ENCODE measurements at places on chromosomes 5 and 9.

GRCh38 chr9:134917431-134918373 lies at the start of gene FCN1:
Gene FCN1, minus strand, starts transcription at chr9:134917912. Its CDS starts 41 bp downstream, at chr9:134917871.
- no peak for DNase-seq

DNA sequence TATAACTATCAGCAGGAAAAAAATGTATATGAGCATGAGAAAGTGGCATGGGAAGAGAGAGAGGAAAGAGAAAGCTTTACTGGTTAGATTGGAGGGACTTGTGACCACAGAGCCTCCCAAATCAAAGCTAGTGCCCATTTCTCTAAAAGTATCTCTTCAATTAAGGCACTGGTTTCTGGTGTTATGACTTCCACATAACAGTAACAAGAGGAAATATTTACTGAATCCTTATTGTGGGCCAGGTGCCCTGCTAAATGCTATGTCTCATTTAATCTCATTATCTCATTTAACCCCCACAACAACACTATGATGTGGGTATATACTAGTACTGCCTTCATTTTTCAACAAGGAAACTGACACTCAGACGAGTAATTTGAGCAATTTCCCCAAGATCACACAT lies 221.5 kb downstream of the EBF1 start:
- DNase-seq, result no peak

DNA sequence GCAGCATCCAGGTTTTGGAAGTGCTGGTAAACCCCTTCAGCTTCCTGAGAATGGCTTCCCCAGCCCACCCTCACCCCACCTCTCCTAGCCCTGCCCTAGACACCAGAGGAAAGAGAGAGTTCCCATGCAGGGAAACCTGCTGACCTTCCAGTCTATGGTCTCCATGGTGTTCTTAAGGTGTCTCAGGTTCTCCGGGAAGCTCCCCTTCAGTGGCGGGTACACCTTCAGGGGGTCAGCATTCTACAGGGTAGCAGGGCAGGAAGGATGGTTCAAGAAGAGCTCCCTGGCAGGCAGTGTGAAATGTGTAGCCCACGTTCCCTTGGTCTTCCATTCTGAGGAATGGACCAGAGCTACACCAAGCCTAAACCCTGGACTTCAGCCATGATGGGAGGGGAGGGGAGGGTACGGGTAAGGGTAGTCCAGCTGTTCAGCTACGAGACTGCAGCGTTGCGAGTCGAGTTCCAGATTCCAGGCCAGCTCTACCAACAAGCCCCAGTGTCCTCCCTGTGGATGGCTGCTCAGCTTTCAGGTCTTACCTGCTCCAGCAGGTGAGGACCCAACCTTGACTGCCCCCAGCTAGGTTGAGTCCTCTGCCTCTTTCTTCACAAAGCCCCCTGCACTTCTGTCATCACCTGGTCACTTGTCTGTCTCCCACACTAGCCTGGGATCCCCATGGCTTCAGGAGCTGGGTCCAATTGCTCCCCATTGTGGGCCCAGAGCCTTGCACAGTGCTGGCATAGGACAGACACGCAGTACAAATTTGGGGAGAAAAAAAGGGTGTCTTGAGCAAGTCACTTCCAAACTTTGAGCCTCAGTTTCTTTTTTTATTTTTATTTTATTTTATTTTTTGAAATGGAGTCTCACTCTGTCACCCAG lies 7.5 kb downstream of the CD74 start:
- no peak for DNase-seq

- no peak for DNase-seq
Measured at GRCh38 chr5:107820429-107820828, 149.7 kb upstream of the EFNA5 start.

GRCh38 chr5:13640270-13640669 lies 304.2 kb downstream of the DNAH5 start:
- DNase-seq, result no peak

DNA sequence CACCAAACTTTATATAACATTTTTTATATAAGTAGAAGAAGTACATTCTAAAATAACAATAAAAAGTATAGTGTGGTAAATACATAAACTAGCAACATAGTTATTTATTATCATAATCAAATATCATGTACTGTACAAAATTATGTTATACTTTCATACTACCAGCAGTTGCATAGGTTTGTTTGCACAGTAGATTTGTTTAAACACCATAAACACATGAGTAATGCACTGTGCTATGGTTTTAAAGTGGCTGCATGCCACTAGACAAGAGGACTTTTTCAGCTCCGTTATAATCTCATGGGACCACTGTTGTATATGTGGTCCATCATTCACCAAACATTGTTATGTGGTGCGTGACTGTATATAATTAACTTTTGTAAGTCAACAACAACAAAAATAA lies 137.6 kb downstream of the DRD1 start:
- no peak for DNase-seq

DNA sequence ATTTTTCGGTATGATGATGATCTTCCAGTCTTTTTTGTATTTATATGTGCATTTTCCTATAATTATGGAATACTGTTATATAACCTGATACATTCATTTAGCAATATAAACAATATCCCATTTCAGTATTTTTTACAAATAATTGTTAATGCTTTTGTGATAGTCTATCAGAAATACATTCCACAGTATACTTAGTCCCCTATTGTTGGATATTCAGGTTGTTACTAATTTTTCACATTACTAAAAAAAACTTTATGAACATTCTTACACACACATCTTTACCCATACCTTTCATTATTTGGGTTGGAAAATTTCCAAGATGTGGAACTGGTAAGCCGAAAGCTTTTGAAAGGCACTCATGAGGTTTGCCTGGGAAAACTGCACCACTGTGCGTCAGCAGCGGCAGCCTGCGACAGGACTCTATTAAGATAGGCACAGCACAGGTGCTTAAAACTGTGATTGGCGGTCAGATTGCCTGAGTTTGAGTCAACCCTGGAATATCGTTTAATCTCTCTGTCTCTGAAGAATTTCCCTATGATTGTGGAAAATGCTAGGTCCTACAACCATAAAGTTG lies 147.5 kb upstream of the ERCC6L2 start:
- no peak for DNase-seq

- DNase-seq, result no peak
Measured at GRCh38 chr9:107112707-107113243, 170.3 kb upstream of the RAD23B start.

DNA sequence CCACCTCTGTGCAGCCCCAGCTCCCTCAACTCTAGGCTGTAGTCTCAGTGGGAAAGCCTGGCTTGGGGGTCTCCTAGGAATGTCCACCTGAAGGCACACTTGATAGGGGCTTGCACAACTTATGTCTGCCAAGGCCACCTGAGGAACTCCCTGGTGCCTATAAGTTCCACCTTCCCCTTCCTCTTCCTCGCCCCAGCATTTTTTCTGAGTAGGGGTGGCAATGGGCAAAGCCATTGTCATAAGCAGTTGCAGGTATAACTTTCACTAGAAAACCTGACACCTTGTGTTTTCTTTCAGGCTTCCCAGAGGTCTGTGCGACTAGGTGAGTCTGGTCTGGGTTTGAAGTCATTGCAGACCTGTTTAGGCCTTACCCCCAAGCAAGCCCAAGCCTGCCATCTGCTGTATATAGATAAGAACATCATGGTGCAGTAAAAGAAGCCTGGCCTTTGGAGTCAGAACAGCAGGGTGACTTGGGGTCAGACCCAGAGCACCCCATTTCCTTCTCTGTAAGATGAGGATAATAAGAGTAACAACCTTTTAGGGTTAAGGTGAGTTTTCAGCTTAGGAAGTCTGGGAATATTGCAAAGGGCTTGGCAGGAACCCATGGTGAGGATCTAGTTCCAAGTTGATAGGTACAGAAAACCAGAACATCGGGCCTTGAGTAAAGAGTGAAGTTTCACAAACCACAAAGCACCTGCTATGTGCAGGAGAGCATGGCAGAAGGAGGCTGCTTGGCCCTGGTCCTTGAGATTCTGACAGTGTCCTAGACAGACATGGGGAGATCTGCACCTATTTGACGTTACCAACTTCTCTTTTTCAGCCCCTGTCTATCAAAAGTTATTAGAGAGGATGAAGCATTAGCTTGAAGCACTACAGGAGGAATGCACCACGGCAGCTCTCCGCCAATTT lies 33.8 kb downstream of the TGFBI start:
- no peak for DNase-seq

GRCh38 chr5:59874675-59875074 lies 18.9 kb downstream of the PDE4D start:
- DNase-seq, result no peak

DNA sequence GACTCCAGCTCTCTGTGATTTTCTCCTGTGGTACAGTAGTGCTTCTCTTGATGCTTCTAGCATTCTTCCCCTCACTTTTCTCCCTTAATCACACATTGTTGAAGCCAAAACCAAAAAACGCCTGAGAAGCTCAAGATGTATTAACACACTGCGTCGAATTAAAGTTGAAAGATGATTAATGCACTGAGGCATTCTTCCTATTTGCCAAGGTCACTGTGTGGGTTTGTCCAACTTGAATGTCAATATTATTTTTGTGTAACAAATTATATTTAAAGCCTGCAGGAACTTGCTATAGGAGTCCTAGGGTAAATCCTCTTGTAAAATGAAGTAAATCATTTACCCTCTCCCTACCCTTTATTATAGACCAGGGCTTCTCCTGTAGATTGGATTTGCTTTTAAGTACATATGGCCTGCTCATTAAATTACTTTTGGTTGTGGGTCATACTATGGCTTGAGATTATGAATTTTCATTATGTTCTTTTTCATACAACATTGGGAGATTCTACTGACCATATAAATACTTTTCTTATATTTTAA lies 68.1 kb downstream of the GDA start:
- DNase-seq, result no peak

GRCh38 chr5:119255571-119256356 lies 100.1 kb upstream of the TNFAIP8 start:
- peak; percentile 74 for DNase-seq

DNA sequence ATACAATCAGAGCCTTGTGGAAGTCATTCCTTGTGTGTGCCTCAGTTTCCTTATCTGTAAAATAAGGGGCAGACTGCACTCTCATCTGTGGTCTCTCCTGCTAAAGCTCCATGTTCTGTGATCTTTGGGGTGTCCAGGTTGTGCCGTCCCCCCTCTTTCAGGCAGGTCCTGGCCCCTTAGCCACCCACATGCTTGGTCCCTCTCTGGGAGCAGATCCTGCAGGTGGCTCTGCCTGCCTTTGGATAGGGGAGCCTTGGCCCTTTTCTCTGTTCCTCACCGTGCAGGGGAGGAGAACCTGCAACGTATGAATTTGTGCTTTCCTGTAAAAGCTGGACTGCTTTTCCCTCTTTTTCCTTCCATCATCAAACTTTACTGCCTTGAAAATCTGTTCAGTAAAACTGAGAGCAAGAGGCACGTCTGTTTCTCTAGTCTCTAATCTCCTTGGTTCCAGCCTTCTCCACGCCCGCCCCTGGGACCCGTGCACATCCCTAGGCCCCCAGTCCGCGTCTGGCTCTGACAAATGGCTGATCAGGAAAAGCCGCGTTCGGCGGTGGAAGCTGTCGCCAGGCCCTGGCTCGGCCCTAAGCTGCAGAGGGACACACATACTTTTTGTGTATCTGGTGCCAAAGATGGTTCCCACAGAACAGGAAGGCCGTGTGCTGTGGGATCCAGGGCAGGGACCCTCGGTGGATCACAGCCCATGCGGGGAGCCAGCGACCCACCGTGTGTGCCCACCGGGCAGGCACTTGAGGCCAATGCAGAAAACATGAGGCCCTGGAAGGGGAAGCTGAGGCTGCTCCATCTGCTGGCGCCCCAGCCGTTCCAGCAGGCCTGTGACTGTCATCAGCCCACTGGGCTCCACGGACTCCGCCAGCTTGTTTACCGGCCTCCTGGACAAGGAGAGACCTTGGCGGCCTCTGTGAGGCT lies 43.4 kb upstream of the COL5A1 start:
- no peak for DNase-seq

DNA sequence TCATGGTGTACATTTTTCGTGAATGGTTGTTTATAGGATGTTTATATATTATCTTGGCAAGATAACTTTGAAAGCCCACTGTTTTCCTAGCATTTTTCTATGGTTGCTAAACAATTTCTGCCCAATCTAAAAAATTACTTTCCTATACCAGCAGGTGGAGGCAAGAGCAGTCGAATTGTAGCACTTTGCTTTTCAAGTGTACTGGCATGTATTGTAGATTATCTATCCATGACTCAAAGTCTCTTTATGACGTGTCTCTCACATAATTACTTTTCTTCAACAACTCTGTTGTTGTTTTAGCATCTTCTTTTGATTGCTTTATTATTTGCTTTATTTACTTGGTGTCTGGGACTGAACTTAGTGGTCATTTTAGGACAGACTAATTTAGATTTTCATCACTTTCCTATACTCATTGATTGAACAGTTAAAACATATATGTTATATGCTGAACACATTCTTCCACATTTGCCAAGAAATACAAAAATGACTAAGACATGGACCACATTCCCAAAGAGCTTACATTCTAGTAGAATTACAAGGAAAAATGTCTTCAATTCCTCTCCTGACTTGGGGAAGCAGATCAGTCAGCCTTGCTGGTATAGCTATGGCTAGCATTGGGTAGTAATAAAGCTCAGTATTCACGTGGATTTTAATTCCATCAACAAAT lies 20.7 kb downstream of the NLN start:
- no peak for DNase-seq

DNA sequence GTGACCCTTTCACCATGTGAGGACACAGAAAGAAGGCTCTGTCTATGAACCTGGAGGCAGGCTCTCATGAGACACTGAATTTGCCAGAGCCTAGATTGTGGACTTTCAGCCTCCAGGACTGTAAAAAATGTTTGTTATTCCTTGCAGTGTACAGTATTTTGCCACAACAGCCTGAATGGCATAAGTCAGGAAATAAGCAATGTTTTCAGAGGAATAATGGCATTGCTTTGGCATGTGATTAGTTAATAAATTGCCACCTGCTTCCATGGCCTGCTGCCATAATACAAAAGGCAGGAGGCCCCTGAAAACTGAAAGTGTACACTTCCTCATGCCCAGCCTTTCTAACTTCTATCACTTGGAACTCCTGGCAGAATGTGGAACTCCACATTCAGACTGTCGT lies 408.1 kb downstream of the GADD45G start:
- no peak for DNase-seq

DNA sequence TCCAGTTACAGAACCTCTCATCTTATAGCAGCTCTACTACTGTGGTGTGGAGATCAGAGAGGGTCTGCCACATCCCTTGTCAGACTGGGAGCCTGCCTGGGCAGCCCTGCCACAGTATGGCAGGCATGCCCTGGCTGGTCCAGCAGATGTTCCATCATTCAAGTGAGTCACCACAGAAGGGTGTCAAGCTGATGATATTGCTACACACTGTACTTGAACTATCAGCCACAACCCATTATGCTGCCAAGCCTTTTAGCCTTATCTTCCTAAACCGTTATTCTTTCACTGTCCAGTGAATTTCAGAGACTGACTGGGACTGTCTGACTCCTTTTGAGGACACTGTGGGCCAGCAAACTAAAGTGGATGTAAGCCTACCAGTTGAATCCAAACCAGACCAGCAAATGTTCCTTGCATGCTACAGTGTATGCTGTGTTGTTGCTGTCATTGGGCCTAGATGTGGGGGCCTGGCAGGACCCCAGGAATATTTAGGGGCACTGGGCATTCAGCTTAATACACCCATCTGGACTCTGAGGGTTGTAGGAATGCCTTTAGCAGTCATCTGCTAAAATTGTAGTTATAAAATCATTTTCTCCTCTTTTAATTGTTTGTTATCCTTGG lies 202.6 kb downstream of the NR3C1 start:
- no peak for DNase-seq

- DNase-seq, result no peak
Measured at GRCh38 chr5:119304439-119305211, 51.2 kb upstream of the TNFAIP8 start.
